ENCODE measurements at places on chromosomes 5 and 9.

DNA sequence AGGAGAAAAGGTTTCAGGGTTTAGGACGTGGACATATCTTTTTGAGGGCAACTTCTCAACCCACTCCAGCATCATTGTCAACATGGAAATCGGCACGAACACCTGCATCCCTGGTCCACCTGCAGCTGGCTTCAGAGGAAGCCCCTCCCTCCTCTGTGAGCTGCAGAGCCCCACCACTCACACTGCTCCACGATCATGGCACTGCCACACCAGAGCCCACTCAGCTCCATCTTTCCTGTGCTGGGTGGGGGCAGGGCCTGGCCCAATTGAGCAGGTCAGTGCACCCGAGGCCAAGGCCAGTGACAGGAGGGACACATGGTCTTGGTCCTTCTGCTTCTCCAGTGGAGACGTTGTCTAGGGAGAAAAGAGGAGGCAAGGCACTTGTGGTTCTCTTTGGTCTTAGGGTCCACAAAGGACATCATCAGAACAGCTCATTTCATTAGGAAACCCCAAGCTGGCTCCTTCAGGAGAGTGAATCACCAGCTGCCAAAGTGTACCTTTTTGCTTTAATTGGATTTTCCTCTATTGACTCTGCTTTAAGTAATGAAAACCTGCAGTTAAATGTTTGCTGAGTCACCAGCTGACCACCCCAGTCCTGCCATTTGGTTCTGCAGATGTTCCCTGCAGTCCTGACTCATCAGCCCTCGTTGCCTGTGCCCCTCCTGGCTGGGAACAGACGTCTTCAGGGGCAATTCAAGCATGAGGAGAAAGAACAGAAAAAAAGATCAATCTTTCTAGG lies 56.2 kb downstream of the UBE2QL1 start:
- no peak for DNase-seq

DNA sequence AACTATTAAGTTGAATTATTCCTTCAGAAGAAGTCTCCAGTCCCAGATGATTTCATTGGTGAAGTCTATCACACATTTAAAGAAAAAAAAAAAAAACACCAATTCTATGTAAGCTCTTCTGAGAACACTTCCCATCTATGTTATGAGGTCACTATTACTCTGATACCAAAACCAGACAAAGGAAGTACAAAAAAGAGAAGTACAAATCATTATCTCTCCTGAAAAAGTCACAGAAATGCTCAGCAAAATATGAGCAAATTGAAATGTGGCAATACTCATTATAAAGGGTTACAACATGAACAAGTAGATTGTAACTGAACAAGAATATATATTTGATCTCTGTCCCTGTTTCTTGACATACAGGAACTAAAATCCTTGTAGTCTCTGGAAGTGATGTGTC lies 280.4 kb downstream of the TLE1 start:
- no peak for DNase-seq

DNA sequence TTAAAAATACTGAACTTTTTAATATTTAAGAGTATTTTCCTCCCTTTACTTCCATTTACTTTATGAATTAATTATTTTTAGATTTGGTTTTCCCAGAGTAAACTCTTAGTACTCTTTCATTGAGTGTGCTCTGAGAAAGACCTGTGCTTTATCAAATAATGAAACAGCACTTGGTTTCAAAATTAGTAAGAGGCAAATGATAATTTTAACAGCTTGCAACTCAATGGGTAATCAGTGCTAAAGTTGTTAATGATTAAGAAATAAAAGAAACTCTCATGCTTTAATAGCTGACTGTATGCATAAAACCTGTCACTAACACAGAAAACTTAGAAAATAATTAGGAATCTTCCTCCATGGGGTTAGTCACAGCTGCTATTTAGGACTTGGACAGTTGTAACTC lies 244.4 kb downstream of the RFX3 start:
- no peak for DNase-seq

DNA sequence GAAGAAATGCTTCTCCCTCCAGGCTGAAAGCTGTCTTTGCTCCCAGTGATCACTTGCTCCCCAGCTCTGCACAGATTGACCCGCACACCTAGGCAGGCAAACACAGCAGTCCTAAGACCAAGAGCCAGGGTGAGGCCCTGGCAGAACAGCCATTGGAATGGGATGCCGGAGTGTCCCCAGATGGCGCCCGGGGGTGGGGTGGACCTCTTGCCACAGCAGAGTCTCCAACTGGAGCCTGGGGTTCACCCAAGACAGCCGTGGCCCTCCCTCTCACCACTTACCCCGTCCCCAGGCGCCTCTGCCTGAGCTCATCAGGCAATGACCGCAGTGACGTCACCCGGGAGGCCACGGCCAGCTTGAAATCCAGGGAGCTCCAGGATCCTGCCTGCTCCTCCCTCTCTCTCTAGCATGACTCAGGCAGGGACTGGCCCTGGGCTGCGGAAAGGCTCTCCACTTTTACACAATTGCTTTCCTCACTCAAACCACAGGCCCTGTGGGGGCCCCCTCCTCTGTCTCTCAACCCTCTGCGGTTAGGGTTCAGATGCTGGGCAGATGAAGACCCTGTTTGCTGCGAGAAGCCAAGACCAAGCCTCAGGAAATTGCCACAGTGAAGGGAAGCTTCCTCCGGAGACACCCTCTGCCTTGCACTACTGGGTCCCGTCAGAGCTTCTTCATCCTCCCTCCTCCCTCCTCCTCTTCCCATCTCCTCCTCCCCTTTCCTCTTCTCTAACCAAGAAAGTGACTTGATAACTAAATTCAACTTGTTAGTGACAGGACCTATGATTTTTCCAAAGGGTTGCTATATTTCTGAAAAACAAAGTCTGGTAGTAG lies 24.3 kb upstream of the PTGES start:
- DNase-seq = no peak

DNA sequence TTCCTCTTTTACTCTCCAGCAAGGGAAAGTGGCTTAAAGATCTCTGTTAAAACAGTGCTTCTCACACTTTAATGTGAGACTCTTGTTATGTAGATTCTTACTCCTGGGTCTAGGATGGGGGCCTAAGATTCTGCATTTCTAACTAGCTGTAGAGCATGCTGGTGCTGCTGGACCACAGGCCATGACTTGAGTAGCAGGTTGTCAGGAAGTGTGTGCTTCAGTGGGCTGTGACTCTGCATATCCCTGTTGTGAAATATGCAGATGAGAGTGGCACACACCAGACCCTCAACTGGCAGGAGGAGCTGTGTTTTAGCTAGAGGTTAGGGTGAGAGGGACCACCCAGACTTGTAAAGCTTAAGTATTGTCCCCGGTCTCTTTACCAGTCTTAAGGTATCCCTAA lies 191.1 kb upstream of the DMRT1 start:
- no peak for DNase-seq

DNA sequence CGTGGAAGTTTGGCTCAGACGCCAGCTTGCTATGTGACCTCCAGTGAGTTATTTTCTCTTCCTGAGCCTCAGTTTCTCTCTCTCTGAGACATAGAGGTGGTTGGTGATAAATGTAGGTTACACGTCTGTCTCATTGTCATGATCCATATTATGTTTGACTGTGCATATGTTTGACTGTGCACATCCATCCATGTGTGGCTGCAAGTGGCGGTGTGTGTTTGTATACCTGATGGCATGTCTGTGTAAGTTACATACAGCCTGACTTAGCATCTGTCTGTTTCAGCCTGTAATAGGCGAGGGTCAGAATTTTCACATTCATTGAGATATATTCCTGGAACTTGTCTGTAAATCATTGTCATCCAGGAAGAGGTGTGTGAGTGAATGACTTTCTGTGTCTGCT lies 3.3 kb downstream of the SPARC start:
- no peak for DNase-seq

DNA sequence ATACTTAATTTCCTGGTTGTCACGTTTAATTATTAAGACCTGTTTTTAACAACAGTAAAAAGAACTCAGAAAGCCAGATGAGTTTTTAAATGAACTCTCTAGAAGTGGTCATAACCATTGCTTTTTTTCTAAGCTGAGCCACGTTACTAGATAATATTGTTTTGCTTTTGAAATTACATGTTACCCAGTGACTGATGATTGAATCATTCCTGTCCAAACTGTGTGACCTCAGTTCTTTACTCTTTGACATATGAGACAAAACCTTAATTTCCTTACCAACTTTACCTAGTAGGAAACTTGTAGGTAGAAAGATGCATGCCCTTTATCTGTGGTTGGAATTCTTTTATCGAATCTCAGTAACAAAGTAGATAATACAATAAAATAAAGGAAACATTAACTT lies 411.7 kb downstream of the SH3GL2 start:
- DNase-seq = no peak

DNA sequence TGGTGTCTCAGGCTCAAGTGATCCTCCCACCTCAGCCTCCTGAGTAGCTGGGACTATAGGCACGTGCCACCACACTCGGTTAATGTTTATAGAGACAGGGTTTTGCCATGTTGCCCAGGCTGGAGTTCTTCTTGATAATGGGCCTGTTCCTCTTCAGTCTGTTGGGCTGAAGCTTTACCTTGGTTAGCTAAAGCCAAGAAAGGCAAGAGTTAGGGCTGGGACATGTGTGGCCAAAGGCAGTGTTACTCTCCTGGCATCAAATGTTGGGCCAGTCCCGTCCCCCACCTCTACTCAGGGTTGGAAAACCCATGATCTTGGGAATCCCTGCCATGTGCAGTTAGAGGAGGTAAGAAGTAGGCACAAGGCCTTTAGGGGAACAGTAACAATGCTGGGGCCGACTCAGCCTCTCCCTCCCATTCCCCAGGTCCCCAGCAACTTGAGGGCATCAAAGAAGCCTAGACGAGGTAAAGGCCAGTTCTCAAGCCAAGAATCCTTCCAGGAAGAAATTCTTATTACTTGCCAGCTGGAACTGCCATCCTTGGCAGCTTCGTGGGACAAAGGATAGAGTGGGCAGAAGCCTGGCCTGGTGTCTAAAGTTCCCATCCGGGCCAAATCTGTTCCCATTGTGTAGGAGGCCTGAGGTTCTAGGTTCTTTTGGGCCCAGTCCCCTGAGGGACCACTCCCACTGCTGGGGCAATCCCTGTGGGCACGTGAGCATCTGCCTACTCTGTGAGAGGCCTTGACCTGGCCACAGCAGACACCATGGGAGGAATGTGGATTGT lies 4.5 kb downstream of the EGR1 start:
- DNase-seq = no peak

GRCh38 chr5:13250464-13251291 lies 693.8 kb downstream of the DNAH5 start:
- no peak for DNase-seq

DNA sequence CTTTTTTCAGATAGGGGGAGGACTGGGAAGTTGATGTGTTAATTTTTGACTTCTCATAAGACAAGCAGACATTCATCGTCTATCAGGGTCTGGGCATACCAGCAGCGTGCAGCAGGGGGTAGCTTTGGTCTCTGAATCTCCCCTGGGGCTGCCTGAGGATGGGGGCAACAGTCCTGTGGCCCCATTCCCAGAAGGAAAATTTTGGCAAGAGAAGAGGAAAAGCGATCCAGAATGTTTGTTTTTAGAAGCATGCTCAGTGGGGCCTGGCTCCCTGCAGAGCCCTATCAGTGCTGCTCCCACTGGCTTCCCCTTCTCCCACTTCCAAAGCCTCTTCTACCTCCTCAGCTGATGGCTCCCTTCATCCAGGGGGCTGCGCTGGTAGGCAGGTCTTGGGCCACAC lies 194.8 kb upstream of the IL12B start:
- DNase-seq = no peak
